ENCODE measurements at places on chromosomes 12 and 14.

DNA sequence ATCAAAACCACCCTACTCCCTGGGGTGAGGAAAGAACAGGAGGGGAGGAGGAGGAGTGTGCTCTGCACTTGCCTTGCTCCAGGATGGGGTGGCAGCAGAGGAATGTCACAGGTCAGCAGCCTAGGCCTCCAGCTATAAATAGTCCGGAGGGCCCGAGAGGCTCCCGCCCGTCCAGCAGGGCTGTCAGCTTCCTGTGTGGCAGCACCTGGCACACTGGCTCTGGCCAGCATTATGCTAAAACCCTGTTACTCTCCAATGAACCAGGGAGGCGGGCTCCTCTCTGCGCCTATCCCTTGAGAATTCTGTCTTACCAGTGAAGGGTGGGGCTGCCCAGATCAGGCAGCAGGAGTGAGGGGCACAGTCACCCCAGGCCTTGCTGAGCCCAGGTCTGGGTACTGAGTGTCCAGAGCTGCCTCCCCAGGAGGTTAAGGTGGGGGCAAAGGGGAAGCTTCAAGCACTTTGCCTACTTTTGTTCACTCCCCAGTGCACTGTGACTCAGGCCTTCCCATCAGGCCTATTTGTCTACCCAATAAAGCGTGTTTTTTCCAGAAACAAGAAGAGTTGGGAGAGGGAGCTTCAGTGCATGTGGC lies 1.2 kb upstream of the COX14 start:
- DNase-seq, result no peak

GRCh38 chr14:74860899-74861733 lies 14.8 kb downstream of the PROX2 start:
- peak; percentile 32 for DNase-seq

- no peak for DNase-seq
Observed at GRCh38 chr14:61602733-61603077, 92.6 kb upstream of the HIF1A start.

DNA sequence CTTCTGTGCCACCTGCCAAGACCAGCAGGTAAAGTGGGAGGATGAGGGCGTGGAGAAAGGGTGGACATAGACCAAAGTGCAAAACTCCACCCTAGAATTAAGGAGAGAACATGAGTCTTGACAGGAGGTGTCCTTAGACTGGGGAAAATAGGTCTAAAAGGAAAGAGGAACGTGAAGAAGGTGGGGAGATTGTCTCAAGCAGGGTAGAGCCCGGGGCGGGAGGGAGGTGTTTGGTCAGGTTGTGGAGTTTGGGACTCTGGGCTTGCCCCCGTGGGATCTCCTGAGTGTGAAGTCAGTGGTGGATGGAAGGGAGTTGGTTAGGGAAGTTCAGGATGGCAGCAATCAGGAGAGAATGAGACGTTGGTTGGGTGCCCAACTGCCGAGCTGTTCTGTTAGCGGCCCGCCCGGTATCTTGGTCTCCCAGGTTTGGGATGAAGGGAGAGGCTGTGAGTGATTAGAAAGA lies 386 bp downstream of the DGKA start:
- DNase-seq, result no peak

DNA sequence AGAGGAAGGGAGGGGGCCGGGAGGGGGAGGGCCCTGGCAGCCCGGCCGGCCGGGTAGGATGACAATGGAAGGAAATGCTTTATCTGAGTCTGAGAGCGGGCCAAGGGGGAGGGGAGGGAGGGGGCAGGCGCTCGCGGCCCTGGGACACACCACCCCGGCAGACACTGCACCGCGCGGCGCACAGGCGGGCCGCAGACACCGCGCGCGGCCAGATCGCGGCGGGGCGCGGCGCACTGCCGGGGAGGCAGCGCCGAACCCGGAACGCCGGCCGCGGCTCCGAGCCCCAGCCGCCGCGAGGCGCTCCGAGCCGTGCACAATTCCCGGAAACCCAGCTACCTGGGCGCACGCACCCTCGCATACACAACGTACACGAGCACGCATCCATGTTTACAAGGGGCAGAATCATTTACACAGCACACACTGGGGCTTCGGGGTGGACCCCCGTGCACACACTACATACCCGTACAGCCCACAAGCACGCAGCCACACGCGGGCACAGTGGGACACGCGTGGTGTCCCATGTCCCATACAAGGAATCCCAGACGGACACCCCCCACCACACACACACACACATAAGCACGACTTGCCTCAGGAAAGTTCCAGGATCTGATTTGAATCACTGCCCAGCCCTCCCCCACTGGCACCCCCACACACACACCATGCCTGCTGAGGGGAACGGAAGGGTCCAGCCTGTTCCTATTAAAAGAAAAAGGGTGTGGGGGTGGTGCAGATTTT lies at the start of gene HDAC7:
HDAC7 (minus strand) TSS at position 8 of the 735 bp plus-strand sequence. CDS start 118 bp downstream, outside the sequence.
- DNase-seq, result no peak

DNA sequence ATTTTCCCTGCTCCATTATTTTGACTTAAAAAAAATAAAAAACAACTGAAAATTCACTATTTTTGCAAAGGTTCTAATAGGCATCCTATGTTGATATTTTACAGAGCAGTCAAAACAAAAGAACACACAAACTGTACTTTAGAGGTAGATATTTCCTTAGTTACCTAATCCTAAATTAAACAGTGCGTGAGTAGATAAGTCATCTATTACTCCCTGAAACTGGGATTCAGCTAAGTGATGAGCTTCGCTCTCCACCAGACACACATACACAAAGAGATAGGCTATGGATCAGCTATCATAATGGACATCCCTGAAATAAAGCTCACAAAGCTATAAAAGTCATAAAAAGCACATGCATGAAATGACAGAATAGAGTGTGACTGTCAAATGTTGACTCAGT lies 398.7 kb downstream of the SOX5 start:
- DNase-seq, result no peak

DNA sequence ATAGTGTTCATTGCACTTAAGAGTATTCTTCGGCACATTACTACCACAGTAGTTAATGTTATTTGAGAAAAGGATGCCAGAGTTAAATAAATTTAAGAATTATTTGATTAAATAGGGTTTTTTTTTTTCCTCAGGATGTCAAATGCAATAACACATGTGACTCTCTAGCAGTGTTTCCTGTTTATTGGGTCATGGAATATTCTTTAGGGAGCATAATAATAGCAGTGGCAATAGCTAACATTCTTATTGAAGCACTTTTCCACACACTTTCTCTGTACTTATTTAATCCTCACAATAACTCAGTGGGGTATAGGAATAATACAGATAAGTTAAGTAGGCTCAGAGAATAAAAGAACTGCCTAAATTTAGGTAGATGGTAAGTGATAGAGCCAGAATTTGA lies 44.3 kb downstream of the SCYL2 start:
- no peak for DNase-seq

DNA sequence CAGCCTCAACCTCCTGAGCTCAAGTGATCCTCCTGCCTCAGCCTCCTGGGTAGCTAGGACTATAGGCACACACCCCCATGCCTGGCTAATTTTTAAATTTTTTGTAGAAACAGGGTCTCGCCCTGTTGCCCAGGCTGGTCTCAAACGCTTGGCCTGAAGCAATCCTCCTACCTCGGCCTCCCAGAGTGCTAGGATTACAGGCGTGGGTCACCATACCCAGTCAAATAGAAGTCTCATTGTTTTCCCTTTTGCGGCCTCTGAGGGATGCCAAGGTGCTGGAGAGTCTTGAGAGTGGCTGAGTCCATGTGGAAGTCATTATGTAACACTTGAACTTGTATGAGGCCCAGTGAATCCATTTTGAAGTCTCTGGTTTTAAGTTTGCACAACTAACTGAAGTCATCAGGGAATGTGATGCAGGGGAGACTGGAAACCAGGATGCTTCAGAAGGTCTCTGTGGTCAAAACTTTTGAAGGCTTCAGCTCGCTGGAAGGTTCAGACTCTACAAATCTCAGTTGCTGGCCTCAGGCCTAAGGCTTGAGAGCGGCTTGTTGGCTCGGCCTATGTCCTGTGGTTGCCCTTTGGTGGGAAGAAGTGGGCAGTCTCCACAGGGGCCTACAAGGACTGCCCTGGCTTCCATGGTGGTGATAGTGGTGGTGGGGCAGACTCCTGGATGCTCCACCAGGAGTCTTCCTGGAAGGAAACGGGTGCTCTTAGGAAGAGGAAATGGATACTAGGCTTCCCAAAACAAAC lies 29.2 kb downstream of the GALNT16 start:
- DNase-seq, result no peak

- no peak for DNase-seq
Observed at GRCh38 chr12:64070454-64070853, 151.6 kb downstream of the KICS2 start.

- no peak for DNase-seq
Observed at GRCh38 chr12:74820324-74820723, 282.7 kb downstream of the ATXN7L3B start.

- no peak for DNase-seq
Observed at GRCh38 chr12:43402436-43402835, 149.6 kb downstream of the ADAMTS20 start.

GRCh38 chr12:6178981-6179761 lies 21.0 kb upstream of the CD9 start:
- DNase-seq, result no peak

GRCh38 chr14:71541271-71541670 lies 391.0 kb upstream of the RGS6 start:
- no peak for DNase-seq

DNA sequence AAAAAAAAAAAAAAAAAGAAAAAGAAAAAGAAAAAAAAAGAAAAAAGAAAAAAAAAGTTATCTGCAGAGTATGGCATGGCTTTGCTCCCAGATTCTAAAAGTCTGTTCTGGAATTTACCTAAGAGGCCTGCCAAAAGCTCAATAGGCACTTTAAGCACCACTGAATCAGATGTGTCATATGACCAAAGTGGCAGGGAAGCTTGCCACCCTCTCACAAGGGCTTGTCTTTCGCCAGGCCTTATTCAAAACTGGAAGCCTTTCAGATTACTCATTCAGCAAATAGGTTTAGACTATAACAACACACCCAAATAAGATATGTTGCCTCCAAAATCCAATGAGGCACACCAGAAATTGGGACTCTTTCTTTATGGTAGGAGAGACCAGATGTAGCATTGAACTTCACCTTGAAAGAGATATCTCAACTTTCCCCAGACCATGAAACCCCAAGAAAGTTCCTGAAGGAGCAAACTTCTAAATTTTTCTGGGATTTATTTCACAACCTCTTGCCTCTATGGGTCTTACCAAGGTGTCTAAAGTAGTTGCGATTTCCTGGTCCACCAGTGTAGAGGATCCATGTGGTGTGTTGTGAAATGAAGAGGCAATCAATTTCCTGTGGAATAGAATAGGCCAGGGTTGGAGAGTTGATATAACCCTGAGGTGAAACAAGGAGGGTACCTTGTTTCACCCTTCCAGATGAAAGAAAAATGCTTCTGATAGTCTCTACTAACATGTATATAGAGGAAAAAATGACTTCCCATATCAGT lies 218.8 kb downstream of the DAD1 start:
- DNase-seq, result no peak

DNA sequence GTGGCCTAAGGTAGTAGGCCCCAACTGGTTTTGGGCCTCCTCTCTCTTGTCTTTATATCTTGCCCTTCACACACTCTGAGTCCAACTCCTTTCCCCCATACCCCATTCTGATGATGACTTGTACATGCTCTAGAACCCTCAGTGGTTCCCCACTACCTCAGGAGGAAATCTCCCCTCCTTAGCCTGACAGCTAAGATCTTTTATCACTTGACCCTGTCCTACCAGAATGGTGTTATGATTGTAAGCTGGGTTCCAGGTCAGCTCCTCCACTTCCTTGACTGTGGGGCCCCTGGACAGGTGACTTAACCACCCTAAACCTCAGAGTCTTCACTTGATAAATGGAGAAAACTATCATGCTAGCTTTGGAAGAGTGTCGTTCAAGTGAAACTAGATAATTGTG lies 9.4 kb upstream of the MYL2 start:
- DNase-seq, result no peak

GRCh38 chr12:111160350-111161241 lies 208.3 kb downstream of the PHETA1 start:
- DNase-seq, result no peak

GRCh38 chr14:63045234-63045611 lies at the start of gene KCNH5:
Gene KCNH5, minus strand, starts transcription at chr14:63045458. Its CDS starts 272 bp downstream, at chr14:63045186.
- DNase-seq, result no peak

DNA sequence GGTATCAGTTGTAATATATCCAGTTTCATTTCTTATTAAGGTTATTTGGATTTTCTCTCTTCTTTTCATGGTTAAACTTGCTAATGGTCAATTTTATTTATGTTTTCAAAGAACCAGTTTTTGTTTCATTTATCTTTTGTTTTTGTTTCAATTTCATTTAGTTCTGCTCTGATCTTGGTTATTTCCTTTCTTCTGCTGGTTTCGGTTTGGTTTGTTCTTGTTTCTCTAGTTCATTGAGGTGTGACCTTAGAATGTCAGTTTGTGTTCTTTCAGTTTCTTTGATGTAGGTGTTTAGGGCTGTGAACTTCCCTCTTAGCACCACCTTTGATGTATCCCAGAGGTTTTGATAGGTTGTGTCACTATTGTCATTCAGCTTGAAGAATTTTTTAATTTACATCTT lies 145.6 kb upstream of the SLCO1B1 start:
- DNase-seq, result no peak

DNA sequence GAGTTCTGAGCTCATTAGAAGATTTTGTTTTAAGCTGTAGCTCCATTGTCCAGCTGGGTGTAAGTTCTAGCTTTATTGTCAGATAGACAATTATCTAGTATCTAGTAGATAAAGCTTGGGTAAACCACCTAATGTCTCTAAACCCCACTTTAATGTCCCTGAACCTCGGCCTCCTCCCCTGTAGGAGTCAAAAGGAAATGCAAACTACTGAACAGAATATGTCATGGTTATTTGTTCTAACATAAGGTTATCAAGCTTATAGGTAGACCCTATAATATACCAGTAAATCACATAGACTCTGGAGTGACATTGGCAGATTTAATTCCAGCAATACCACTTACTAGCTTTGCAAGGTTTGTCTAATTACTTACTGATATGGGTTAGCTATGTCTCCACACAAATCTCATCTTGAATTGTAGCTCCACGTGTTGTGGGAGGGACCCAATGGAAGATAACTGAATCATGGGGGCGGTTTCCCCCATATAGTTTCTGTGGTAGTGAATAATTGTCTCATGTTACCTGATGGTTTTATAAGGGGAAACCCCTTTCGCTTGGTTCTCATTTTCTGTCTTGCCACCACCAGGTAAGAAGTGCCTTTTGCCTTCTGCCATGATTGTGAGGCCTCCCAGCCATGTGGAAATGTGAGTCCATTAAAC lies 29.4 kb downstream of the BCAT1 start:
- DNase-seq, result no peak

GRCh38 chr12:113983265-113983664 lies 17.1 kb upstream of the RBM19 start:
- DNase-seq, result no peak

Measured in esophagus squamous epithelium (tissue), 5 donors.